ENCODE measurements at places on chromosomes 4 and X. TPM values are rescaled to one million over a fixed set of nuclear protein-coding genes. Genes with fewer than 3 reads are reported as not detected.

- DNase-seq: no peak
Measured at GRCh38 chr4:39933671-39934590, 43.8 kb downstream of the PDS5A start.

GRCh38 chr4:114879916-114880669 lies 233.3 kb downstream of the NDST4 start:
- no peak for DNase-seq

GRCh38 chrX:19174401-19175025 lies 52.2 kb upstream of the ADGRG2 start:
- no peak for DNase-seq

- DNase-seq: no peak
Measured at GRCh38 chrX:152913346-152913745, 15.5 kb downstream of the ZNF185 start.

GRCh38 chrX:154828016-154828408 lies 6.5 kb downstream of the SMIM9 start:
- no peak for DNase-seq

- DNase-seq: no peak
Measured at GRCh38 chrX:112820364-112821268, 20.0 kb downstream of the AMOT start.

GRCh38 chr4:162497564-162498167 lies 333.9 kb upstream of the FSTL5 start:
- DNase-seq: peak; percentile 44

GRCh38 chrX:72461766-72462165 lies 110.9 kb downstream of the HDAC8 start:
- DNase-seq: no peak

DNA sequence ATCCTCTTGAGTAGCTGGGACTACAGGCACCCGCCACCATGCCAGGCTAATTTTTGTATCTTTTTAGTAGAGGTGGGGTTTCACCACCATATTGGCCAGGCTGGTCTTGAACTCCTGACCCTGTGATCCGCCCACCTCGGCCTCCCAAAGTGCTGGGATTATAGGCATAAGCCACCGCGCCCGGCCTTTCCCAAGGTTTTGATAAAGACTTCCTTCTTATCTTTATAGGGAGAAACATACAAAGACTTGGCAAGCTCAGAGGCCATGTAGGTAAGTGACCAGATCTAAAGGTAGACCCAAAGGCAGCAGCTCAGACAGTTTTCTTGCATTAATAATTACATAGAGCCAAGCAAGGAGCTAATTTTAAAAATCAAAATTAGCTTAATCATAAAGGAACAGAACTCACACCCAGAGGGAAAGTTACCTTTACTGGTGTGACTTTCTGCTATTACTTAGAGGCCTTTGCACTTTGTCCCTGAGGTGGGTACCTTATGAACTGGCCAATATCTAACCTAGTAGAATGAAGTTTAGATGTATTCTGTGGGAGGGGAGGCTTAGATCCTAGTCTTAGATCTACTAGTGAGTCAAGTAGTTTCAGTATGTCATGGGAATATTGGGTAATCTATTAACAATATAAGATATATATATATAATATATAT lies 67.3 kb downstream of the HPGD start:
- no peak for DNase-seq

GRCh38 chr4:73725985-73726384 lies 14.4 kb upstream of the CXCL8 start:
- DNase-seq: no peak

DNA sequence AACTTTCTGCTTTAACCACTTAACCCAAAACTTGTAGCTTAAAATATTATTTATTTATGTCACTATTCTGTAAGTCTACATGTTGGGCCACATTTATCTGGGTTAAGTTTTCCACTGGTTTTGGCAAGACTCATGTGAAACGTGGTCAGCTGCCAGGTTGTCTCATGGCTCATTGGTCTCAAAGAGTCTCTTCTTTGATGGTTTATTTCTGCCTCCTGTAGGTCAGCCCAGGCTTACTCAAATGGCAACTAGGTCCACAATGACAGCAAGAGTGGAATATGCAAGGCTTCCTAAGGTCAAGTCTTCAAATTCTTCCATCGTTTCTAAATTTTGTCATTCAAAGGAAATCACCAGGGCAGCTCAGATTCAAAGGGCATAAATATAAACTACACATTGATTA lies 828.7 kb downstream of the PCDH7 start:
- DNase-seq: no peak

DNA sequence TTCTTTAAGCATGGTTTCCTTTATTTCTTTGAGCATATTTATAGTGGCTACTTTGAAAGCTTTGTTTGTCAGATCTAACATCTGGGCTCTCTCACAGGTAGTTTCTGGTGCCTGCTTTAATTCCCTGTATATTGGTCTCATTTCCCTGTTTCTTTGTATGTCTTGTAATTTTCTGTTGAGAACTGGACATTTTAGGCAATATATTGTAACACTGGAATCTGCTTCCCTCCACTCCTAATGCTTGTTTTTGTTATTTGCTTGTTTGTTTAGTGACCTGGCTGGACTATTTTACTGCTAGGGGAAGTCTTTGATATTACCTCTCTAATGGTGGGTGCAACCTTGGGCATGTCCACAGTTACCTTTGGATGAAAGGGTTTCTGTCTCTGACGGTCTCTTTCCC lies 25.0 kb downstream of the BMPR1B start:
- DNase-seq: no peak

- DNase-seq: no peak
Measured at GRCh38 chr4:29058531-29058930, 1661.6 kb upstream of the PCDH7 start.

- DNase-seq: no peak
Measured at GRCh38 chrX:18449236-18449635, 23.8 kb downstream of the CDKL5 start.

DNA sequence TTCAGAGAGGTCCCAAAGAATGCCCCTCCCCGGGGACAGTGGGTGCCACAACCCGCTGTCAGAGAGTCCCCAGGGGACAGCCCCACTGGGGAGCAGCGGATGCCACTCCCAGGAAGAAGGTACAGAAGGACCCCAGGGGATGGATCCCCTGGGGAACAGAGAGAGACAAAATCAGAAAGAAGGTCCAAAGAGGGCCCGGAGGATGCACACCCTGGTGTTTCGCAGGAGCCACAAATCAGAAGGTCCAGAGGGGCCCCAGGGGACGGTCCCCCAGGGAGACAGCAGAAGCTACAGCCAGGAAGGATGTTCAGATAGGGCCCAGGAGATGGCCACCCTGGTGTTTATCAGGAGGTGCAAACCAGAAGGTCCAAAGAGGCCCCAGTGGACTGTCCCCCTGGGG lies 1.4 kb downstream of the TEX13D start:
- no peak for DNase-seq

Gene HSD17B13
- 0.36 TPM for total RNA-seq

Gene VCX
- not detected for total RNA-seq

Gene AMBN
- total RNA-seq: not detected

Gene UGT2B11
- not detected for total RNA-seq

Data from cerebellum (tissue), 4 donors.